ENCODE measurements at places on chromosomes 11 and 22.

GRCh38 chr22:20133930-20134549 lies 2.4 kb downstream of the ZDHHC8 start:
- DNase-seq, result no peak

DNA sequence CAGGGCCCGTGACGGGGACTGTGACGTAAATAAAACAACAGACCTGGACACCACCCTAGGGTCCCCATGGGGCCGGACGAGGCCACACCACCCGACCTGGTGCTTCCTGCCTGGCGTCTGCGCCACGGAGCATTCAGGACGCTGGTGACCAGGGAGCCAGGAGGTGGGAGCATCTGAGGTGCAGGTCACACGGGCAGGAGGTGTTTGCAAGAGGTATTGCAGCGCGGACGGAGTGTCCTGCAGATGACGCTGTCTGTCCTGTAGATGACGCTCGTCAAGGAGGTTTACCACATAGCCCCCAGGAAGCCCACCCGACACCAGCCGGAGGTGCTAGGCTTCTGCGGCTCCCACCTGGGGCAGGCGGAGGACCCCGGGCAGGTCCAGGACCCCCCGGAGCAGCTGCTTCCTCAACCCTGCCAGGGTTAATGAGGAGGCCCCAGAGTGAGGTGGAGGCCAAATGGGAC lies 986 bp upstream of the MUC5B start:
- no peak for DNase-seq

- DNase-seq, result no peak
Measured at GRCh38 chr11:92266806-92267205, 42.2 kb downstream of the FAT3 start.

DNA sequence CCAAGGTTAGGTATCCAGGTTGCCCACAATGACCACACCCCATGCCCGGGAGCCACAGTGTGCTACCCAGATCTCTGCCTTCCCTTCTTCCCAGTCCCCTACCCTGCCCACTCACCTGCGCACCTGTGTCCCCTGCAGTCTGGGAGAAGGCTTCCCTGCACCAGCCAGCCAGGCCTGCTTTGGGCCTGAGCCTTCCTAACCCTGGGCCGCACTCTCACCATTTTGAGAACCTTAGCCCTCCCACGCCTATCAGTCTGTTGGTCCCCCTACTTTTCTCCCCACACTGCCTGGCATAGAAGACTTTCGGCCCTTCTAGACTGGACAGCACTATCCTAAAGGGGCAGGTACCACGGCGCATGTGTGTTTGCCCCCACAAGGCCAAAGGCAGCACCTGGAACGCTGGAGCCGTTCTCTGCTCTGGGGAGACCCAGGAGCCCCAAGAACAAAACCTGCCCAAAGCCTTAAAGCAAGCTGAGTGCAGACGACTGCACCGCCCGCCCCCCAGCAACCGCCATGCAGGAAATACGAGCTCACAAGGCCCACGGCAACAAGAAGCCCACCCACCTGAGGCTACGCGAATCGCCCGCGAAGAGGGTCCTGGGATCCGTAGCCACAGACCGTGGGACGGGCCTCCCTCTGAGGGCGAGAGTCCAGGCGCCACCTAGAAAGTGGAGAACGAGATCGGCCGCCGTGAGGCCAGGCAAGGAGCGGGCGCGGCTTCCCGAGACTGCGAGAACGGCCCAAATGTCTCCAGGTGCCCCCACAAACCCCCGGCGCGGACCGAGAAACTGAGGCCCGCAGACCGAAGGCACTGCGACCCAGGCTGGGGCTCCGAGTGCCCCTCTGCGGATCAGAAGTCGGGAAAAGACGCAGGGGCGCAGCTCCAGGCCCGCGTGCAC lies 546 bp downstream of the GNB1L start:
- DNase-seq, result no peak

GRCh38 chr11:35145271-35145670 lies 6.3 kb downstream of the CD44 start:
- no peak for DNase-seq

- DNase-seq, result no peak
Measured at GRCh38 chr11:74417379-74417804, 19.2 kb upstream of the PGM2L1 start.

DNA sequence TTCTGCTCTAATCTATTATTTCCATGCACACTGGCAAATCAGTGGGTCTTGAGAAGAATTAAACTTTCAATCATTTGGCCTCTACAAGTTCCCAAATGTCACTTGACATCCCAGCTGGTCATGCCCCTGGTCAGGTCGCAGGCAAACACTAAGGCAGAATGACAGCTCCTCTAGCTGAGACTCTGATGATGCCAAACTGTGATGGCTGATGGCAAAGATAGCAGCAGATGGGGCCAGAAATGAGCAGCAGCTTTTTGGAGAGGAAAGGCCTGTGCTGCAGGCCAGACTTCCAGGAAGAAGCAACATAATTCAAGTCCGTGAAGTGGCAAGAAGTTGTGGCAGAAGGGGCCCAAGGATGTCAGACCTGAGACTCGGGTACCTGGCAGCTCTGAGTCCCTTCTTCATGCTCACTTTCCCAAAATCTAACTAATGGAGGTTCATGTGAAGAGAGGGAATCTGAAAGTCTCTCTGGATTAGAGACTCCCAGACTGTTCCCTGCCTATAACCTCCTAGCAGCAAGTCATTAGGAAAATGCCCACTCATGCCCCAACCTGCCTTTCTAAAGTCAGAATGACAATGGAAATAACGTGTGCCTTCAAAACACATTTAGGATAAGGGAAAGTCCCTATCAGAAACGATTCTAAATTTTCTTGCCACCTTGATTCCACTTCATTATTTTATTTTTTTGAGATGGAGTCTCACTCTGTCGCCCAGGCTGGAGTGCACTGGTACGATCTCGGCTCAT lies 9.4 kb upstream of the PMM1 start:
- no peak for DNase-seq

Data from Ammon's horn (tissue), 1 donor.